ENCODE measurements at places on chromosomes 1 and 21. TPM values are rescaled to one million over a fixed set of nuclear protein-coding genes. Genes with fewer than 3 reads are reported as not detected.

Gene IL22RA1
- polyA plus RNA-seq: 8.0 TPM

Gene HSD3B1
- polyA plus RNA-seq: not detected

Gene OLIG1
- not detected for polyA plus RNA-seq

Gene CDCA8
- polyA plus RNA-seq: not detected

Gene KIAA0319L
- polyA plus RNA-seq: 42.8 TPM
